SIG-M5 (cell line): ENCODE measurements at places on chromosomes 5 and 9.

DNA sequence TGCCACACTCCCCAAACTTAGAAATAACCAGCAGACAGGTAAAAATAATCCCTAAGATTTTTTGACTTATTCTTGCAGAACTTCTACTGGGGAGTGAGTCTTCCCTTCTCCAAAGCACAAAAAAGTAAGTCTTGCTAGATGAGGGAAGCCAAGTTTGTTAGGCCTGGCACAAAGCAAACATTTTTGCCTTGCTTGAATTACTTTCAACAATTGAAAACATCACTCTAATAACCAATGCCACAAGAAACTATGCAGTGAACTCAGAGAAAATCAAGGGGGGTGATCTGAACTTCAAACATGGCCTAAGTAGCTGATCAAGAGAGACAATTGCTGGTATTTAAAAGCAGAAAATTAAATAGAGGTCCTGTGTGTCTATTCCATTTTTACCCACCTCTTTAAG is 123.6 kb upstream of the SLC1A3 start:
- DNase-seq, result no peak

DNA sequence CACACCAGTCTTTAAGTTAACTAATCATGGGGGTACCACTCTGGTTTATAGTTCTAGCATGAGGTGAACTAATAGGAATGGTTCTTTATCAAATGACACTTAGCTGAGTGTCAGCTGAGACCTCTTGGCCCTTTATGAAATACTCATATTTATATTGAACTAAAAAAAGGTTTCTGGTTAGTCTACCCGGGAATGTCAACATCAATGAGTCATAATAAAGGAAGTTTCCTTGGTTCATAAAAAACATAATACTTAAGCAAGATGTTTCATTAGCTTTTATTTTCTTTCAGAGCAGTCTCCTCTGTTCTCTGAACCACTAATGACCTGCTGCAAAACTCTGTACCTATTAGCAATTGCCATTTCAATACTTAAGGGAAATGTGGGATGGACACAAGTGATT is 13.7 kb downstream of the DAB2 start:
- DNase-seq, result no peak

DNA sequence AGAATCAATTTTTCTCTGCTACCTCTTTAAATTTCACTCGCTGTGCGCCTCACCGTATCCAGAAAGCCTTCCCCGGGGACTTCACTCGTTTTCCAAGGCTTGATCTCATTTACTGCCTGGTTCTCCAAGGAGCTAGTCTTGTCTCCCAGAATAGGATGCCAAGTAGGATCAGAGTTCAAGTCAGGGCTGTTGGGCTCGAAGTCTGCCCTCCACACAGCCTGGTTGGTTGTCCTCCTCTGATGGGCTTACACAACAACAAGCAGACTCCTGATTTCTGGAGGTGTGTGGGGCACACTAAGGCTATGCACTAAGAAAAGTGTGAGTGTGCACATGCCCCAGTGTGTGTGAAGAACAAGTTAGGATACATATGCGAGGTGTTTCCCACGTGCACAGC is 14.0 kb upstream of the TNIP1 start:
- DNase-seq, result no peak

- no peak for DNase-seq
These were observed 2.0 kb upstream of the ZNF462 start for GRCh38 chr9:106860721-106861639.

- peak; percentile 32 for DNase-seq
These were observed 55.9 kb downstream of the SFXN1 start for GRCh38 chr5:175534070-175534932.

DNA sequence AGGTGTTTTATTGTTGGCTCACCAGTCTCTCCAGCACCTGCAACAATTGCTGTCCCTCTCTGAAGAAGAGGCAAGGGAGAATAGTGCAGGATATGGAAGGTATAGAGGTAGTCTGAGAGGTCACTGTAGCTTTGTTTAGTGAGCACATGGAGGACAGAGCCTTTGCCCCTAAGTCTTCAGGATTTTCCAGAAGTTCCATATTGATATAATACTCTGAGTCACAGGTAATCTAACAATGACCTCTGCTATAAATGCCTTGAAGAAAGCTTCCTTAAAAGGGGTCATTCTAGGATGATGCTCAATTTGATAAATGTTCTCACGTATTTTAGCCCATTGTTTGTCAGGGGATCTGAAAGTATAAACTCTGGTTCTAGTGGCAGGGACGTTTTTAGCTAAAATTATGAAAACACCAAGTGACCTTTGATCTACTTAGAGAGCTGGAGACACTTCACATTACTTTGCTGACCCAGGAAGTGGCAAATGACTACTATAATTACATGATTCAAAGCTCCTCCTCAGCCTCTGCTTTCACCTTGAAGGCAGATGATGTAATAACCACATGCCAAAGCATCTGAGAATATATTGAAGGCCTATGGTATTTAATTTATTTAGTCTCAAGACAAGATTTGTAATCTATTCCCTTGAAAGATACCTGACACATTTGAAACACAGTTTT is 366.9 kb upstream of the NUDT12 start:
- DNase-seq, result no peak

- no peak for DNase-seq
These were observed 142.4 kb downstream of the ELAVL2 start for GRCh38 chr9:23683611-23684061.

DNA sequence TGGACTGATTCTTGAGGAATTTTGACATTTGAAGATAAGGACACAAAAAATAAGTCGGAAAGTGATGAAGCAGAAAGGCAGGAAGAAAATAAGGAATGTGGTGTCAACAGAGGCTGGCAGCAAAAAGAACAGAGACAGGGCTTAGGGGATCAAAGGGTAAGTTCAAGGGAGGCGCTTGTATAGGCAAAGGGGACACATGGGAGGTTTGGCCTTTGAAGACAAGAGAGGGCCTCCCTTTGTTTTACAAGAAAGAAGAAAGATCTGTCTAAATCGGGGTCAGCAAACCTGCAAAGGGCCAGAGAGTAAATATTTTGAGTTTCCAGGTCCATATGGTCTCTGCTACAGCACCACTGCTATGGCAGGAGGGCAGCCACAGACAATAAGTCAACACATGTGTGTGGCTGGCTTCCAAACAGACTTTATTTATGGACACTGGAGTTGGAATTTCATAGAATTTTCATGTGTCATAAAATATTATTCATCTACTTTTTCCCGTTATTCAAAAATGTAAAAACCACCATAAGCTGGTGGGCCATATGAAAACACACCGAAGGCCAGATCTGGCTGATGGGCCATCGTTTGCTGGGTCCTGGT is 112.0 kb upstream of the FBXL7 start:
- DNase-seq, result no peak

GRCh38 chr5:129905473-129906176 is 1.4 kb downstream of the CHSY3 start:
- no peak for DNase-seq

DNA sequence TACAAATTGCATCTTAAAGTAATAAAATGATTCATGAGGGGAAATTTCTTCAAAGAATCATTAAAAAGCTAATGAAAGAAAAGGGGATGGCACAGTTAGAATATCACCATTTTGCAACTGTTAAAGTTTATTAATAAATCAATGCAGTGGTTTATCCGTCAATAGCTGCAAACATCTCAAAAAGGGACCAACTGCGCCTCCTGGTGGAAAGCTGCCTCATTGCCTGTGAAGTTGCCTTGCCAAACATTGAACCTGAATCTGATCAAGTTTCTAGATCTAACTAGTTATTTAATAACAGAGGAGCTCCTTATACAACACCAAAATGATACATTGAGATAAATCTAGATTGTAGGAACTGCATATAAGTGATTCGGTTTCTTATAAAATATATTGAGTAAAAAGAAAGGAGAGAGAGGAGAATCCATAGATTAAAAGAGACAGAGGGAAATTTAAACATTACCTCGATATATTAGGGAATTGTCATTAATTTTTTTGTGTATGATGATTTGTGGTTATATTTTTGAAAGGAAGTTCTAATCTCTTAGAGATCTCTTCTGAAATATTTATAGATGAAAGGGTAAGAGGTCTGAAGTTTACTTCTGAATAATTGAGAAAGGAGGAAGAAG is 6.9 kb upstream of the NDUFB6 start:
- no peak for DNase-seq

DNA sequence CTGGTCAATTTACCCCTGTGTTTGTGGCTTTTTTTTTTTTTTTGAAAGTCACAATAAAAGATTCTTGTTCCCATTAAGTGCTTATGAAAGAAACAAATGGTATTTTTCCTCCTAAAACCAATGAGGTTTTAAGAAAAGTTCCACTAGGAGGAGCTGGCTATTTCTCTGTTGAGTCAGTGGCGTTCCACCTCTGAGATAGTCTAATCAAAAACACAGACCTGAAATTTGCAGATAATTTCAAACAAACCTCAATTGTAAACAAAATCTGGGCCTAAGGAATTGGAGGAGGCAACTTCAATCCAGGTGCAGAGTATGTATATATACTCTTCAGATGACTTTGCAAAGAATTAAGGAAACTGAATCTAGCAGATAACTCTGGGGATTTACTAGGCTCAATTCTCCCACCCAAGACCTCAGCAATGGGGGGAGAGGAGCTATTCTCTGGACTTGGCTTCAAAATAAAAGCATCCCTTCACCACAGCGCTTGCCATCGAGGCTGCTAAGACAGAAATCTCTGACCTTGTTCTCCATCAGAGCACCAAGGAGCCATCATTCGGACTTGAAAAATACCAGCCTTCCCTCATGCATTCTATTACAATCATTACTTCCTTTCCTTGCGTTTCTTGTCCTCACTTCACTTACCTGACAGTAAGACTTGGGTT is 52.4 kb downstream of the FANCC start:
- DNase-seq, result no peak

DNA sequence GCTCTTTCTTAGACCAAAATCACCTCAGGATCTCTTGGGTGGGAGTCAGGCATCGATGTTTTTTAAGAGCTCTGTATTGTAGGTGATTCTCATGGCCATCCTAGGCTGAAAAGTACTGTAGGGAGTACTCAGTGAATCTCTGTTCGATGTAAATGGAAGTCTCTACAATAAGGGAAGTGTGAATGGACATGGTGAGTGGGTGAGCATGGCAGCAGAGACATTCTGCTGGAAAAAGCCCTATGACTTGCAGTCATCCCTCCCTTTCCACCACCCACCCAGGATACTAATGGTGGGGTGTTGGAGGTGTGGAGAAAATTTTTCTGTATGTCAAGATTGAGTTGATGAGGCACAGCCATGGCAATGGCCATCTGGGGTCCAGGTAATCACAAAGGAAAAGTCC is 30.9 kb downstream of the ZNF366 start:
- DNase-seq, result no peak

GRCh38 chr9:131500939-131501541 is 1.7 kb upstream of the POMT1 start:
- peak; percentile 30 for DNase-seq

DNA sequence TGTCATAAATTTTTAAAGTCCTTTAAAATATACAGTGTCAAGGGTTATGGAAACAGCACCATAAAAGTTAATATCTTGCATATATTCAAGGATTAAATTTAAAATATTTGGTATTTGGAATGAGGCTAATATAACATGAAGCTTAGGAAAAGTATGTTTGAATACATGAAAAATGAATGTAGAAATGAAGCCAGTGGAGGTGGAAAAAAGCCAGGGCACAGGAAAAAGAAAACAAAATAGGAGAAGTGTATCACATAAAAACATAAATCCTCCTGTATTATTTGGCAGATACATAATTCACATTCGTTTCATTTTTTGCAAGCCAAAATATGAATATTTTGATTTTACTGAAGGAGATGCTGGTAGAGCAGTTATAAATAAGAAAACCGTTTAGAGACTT is 587.0 kb upstream of the ZNF608 start:
- DNase-seq, result no peak

GRCh38 chr5:101897914-101898313 is 398.2 kb downstream of the SLCO4C1 start:
- no peak for DNase-seq

- no peak for DNase-seq
These were observed 88.2 kb upstream of the PANK3 start for GRCh38 chr5:168667301-168667840.

DNA sequence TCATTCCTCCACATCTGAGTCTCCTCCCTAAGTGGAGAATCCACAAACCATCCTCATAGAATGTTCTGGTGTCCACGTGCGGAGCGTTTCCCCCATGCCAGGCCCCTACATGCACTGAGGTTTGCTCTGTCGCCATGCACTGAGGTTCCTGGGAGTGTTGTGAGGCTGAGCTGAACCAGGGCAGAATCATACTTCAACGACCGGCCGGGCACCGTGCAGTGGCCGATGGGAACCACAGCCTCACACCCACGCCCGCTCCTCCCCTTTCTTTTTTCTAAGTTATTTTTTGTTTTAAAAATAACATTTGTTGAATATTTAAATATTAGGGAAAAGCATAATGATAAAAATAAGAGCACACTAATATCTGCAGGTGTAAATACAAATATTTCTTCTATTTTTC is 260.4 kb upstream of the IRX4 start:
- no peak for DNase-seq

DNA sequence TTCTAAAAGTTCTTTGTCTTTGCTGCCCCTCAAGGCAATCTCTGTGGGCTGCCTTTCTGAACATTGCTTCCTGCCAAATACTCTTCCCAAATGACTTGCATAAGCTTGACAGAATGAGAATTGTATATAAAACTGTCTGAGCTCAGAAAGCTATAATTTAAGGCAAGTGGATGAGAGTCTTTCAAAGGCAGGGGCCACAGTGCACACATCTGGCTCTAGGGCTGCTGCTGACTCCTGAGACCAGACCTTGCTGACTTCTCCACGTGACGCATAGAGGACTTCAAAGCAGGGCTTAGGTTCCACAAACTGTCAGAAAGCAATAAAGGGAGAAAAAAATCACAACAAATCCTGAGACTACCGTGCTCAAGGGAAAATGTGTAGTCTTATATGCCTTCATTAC is 79.4 kb upstream of the DIRAS2 start:
- no peak for DNase-seq

- DNase-seq, result no peak
These were observed 1.1 kb downstream of the PRKACG start for GRCh38 chr9:69012696-69013381.

DNA sequence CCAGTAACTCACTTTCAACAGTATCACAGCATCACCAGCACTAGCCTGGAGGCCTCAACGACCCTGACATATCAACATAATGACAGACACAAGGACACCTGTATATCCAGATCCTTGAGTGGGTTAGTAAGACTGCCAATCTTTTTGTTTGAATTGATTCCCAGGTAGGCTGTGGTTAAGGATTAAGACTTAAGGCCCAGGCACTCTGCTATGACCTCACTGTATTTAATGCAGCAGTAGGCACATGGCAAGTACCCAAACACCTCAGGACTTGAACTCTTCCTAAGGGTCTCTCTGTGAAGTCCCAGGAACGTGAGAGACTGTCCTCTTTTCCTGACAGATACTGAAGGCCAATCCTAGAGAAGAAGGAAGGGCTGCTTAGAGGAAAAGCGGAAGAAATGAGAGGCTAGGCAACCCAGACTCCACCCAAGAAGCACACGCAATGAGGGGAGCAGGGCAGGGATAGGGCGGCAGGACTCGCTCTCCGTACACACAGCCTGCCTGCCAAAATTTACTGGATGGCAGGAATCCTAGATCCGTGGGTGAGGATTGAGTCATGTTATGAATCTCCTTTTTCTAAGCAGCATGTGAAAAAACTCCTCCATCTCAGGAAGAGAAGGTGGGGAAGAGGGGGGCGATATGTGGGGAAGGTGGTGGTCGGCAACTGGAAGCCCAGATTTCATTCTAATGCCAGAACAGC is 93.4 kb downstream of the SIL1 start:
- no peak for DNase-seq

- DNase-seq, result no peak
These were observed 59.1 kb downstream of the FNBP1 start for GRCh38 chr9:129983891-129984290.
